AG10803 (cell line): ENCODE measurements at places on chromosomes 12 and 14.

- DNase-seq: peak; percentile 15
Measured at GRCh38 chr14:95156161-95157047, 925 bp downstream of the DICER1 start.

DNA sequence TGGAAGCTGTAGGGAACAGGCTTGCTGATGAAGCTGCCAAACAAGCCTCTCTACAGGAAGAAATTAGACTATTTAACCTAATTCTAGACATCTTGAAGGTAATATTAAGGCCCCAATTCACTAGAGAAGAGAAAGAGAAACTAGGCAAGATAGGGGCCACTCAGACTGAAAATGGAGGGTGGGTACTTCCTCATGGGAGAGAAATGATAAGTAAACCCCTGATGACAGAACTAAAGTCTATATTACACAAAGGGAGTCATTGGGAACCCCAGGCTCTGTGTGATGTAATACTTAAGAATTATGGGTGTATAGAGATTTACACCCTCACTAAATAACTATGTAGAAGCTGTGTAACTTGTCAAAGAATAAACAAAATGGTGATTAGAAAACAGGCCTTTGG lies 64.3 kb downstream of the APOBEC1 start:
- no peak for DNase-seq

- no peak for DNase-seq
Measured at GRCh38 chr12:64476844-64477243, 24.9 kb downstream of the TBK1 start.

GRCh38 chr12:129404556-129404955 lies 499.3 kb downstream of the TMEM132D start:
- DNase-seq: no peak

GRCh38 chr12:31412292-31412801 lies 86.4 kb upstream of the SINHCAF start:
- no peak for DNase-seq
